ENCODE measurements at places on chromosomes 3 and 15.

- DNase-seq, result no peak
Measured at GRCh38 chr15:83285979-83286553, 1.6 kb upstream of the BNC1 start.

DNA sequence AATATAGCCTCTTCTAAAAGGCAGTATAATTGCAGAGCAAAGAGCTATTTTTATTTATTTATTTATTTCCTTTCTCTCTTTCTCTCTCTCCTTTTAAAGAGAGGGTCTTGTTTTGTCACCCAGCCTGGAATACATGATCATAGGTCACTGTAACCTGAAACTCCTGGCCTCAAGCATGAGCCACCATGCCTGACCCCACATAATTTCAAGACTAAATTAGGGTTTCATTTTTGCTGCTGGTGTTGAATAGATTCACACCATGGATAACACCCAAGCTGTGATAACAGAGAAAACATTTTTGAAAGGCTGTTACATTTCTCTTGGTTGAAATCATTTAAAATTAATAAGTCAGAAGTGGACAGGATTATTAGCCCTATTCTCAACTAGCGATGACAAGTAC lies 131.6 kb downstream of the LEKR1 start:
- DNase-seq, result no peak

- DNase-seq, result no peak
Measured at GRCh38 chr15:78574944-78575343, 9.6 kb downstream of the CHRNA5 start.

GRCh38 chr15:75782926-75783325 lies 60.3 kb upstream of the UBE2Q2 start:
- no peak for DNase-seq

DNA sequence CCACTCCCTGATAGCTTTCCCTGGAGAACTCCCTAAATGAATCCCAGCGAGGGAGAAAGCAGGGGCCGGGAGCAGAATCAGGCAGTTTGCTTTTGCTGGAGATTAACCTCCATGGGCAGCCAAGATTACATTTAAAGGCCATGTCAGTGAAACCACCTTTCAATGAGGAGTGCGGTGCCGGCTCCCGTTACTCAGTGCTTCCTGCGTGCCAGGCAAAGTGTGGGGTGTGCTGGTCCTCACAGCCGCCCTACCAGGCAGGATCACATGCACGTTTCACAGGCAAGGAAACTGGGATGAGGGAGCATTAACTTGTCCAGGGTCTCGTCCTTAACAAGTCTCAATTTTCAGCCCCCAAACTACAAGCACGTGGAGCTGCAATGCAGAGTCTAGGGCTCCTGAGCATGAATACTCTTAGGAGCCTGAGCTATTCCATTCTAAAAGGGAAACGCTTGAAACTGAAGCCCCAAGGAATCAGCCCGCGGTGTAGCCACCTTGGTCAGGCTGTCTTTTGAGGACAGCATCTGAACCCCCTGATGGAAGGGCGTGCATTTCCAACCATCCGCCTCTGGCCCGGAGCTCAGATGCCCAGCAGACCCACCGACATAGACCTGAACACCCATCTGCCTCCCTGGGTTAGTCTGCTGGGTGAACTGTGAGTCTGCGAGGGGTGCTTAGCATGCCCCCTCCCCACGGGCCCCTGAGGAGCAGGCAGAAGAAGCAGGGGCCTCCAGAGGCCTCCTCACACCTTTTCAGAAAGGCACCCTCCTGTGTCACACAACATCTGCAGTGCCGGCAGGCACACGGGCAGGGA lies 5.6 kb downstream of the IGDCC3 start:
- no peak for DNase-seq

DNA sequence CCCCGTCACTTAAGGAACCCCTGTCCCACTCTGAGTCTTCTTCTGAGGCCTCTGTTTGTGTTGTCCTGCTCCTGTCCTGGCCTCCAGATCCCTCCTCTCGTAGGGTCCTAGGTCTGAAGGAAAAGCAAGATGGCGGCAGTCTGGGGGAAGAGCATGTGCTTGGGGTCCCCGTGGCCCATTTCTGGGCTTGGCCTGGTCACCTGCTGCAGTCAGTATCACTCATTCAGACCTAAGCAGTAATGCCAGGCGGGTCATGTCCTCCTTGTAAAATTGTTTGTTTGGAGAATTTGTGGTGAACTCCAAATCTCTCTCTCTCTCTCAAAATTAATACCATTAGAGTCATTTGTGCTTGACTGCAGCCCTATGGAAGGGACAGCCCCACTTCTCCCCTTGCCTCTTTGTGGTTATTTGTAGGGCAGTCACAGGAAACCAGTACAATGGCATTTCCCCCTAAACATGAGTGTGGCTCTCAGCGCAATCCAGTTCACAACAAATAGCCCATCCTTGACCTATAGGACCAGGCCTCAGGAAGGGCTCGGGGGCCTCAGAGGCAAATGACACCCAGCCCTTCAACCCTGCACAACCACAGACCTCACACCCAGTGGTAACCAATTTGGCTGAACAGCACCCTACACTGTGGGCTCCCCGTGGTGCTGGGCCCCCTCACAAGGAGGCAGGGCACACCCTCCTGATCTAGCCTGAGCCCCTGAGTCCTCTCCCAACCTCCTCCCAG lies 173.5 kb downstream of the OR4M2 start:
- no peak for DNase-seq

DNA sequence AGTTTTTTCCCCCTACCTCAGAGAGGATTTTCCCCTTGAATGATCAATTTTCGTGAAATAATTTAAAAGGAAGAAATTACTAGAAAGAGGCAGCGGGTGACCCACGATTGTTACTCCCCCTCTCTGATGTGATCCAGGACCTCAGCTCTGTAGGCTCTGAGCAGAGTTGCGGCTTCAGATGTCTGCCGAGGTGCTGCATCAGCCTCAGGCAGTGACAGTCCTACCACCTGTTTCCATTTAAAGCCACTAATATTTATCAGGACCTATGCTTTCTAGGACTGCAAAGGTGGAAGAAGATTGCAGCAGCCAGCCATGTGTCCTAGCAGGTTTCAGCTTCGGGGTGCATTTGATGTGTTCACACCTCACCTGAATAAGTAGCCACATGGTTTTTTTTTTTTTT lies 294.8 kb upstream of the C2CD4B start:
- DNase-seq, result no peak

- DNase-seq, result no peak
Measured at GRCh38 chr15:96066852-96067495, 263.5 kb upstream of the NR2F2 start.

GRCh38 chr3:149579838-149580542 lies 77.8 kb downstream of the WWTR1 start:
- DNase-seq, result no peak

- DNase-seq, result no peak
Measured at GRCh38 chr3:182568876-182569275, 224.4 kb upstream of the ATP11B start.

- no peak for DNase-seq
Measured at GRCh38 chr3:73271-73670, 123.3 kb upstream of the CHL1 start.

GRCh38 chr3:69343875-69344274 lies 42.0 kb downstream of the FRMD4B start:
- no peak for DNase-seq

DNA sequence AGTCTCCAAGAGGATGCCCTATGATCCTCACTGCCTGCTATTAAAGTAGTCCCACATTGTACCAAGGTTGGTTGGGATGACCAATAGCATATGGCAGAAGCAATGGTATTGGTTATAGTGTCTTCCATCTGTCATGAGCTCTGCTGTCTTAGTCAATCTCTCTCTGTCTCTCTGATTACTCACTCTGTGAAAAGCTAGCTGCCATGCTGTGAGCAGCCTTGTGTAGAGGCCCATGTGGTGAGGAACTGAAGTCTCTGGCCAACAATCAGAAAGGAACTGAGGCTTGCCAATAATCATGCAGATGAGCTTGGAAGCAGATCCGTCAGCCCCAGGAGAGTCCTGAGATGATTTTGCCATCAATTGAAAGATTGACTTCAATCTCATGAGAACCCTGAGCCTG lies 60.3 kb upstream of the CFAP161 start:
- no peak for DNase-seq

DNA sequence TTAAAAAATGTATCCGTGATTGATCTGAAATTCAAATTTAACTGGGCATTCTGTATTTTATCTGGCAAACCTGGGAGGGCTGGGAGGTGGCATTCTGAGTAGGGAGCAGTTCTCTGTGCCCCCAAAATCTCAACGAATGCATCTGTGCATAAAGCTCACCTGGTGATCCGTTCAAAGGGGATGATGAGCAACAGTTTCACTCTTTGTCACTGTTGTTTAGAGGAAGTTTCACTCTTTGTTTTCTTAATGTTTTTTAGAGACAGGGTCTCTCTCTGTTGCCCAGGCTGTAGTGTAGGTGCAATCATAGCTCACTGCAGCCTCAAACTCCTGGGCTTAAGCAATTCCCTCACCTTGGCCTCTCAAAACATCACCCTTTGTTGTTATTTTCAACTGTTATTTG lies 186.7 kb downstream of the SSR3 start:
- no peak for DNase-seq

GRCh38 chr3:15998911-15999310 lies 175.6 kb upstream of the GALNT15 start:
- DNase-seq, result no peak

- no peak for DNase-seq
Measured at GRCh38 chr3:105093371-105094252, 273.1 kb upstream of the ALCAM start.

DNA sequence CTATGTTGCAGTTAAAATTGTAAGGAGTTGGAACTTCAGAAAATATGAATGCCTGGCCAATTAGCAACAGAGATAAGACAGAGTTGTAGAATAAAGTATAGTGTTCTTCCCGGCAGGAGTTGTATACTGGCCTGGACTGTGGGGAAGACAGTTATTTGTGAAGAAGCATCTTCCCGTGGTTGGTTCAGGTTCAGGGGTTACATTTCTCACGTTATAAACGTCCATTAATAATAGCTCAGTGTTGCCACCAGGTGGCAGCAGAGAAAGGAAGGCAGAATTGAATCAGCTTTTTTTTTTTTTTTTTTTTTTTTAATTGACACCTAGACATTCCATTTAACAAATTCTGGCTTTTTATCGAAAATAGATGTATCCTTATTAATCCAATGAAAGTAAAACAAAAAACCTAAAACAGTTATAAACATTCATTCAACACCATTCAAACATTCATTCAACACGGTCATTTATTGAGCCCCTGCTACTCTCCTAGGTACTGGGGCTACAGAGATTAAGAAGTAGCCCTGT lies 66.4 kb upstream of the NR2E3 start:
- peak; percentile 5 for DNase-seq

- DNase-seq, result no peak
Measured at GRCh38 chr3:51962854-51963530, 4.3 kb downstream of the PCBP4 start.

GRCh38 chr15:69661446-69661845 lies 208.8 kb downstream of the RPLP1 start:
- no peak for DNase-seq

- no peak for DNase-seq
Measured at GRCh38 chr3:86056962-86057361, 934.0 kb downstream of the VGLL3 start.

DNA sequence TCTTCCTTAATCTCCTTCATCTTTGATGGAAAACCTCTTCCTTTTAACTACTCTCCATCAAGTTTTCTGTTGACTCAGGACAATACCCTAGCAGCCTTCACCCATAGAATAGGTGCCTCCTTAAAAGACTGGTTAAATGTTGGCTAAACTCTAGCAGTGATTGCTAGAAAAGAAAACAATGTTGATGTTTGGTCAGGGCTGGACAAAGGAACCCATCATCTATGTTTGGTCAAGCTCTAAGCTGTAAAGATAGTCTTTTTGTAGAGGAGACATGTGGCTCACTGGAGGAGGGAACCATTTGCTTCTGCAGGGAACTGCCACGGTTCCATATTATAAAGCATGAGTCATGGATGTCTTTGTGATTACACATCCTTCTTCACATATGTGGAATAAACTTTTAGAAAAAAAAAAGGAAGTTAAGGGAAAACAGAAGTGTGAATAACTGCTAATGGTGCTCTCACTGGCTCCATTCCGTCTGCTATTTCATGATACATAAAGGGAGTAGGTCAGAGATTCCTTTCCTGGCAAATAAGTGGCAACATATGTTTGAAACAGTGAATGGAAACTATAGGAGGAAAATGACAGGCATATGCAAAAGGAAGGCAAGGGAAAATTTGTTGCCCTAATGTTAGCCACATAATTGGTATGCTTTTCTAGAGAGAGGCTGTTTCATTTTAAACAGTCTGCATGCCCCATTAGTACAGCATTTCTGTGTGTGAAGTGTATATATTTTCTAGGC lies 78.2 kb downstream of the CMSS1 start:
- DNase-seq, result no peak

- DNase-seq, result no peak
Measured at GRCh38 chr15:40454904-40455391, 14.2 kb downstream of the BAHD1 start.

- no peak for DNase-seq
Measured at GRCh38 chr15:36953346-36953745, 147.0 kb downstream of the MEIS2 start.

GRCh38 chr15:58369261-58369701 lies 62.5 kb upstream of the LIPC start:
- no peak for DNase-seq

DNA sequence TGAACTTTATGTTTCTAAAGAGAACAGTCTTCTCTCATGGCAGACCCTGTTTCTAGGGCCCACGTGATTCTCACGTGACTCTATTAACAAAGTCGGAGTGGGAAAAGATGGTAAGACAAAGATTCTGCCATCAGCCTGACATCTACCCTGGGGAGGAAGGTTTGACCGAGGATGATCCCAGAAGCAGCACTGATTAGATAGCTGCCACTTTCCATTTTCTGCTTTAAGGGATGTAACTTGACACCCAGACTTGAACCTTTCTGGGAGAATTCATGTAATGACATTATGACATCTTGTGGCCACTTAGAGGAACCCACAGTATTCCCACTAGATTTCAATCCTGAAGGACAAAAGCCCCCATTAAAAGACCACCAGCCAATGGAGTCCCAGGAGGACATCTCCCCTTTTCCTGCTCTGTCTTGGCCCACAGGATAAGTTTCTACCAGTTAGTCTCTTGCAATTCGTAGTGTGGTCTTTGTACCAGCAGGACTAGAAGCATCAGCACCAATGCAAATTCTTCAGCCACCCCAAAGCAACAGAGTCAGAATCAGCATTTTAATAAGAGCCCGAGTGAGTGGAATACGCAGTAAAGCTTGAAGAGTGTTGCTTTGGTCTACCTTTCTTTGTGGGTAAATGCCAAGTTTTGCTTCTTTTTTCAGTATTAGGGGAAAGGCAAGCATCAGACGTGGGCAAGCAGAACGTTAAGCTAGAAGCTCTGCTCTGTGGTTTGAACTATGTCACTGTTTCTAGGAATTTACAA lies 480.5 kb upstream of the PROK2 start:
- no peak for DNase-seq

GRCh38 chr15:29451201-29451781 lies 181.7 kb upstream of the NSMCE3 start:
- no peak for DNase-seq

GRCh38 chr3:15331606-15332404 lies 581 bp downstream of the SH3BP5 start:
- no peak for DNase-seq

DNA sequence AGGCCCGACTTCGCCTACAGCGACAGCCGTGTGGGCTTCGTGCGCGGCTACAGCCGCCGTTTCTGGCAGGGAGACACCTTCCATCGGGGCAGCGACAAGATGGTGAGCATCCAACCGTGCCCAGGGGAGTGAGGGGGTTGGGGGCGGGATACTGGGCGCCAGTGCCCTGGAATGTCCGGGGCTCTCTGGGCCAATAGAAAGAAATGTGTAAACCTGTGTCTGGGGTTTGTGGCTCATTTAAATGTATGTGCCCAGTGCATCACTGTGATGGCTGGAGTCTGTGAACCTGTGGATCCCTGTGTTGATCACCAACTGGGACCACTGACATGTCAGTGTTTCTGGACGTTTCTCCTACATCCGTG lies 423 bp downstream of the CHAC1 start:
- DNase-seq, result no peak

GRCh38 chr3:14123308-14124222 lies 1.1 kb downstream of the CHCHD4 start:
- no peak for DNase-seq
